ELR (cell line): ENCODE measurements at places on chromosomes 3 and 15.

DNA sequence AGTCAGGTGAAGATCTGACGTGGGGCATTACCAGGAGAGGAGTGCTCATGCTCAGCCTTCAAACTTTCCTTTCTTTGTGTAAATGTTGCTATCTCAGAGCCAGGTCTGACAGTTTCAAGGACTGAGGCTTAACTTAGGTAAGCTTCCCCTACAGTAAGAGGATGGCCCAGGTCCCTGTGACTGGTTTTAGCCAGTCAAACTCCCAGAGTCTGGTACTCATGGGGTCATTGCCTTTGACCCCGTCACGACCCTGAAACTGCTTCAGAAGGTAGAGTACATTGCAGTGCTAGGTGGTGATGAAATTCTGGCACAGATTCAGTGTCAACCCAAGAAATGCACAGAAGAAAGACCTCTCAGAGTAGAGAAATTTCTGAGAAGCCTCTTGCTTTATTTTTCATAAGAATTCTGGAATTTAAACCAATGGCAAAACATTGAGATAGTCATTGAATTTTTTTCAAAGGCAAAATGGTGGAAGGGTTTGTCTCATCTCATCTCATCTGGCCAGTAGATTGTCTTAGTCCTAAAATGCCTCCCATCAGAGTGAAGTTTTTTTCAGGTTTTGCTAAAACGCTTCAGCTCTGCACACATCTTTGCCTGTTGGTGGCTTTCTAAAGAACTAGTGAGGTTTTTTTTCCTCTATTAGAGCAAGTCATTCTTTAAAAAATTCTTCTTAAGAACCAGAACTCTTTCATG is 23.1 kb downstream of the ZBTB38 start:
- DNase-seq, result no peak

DNA sequence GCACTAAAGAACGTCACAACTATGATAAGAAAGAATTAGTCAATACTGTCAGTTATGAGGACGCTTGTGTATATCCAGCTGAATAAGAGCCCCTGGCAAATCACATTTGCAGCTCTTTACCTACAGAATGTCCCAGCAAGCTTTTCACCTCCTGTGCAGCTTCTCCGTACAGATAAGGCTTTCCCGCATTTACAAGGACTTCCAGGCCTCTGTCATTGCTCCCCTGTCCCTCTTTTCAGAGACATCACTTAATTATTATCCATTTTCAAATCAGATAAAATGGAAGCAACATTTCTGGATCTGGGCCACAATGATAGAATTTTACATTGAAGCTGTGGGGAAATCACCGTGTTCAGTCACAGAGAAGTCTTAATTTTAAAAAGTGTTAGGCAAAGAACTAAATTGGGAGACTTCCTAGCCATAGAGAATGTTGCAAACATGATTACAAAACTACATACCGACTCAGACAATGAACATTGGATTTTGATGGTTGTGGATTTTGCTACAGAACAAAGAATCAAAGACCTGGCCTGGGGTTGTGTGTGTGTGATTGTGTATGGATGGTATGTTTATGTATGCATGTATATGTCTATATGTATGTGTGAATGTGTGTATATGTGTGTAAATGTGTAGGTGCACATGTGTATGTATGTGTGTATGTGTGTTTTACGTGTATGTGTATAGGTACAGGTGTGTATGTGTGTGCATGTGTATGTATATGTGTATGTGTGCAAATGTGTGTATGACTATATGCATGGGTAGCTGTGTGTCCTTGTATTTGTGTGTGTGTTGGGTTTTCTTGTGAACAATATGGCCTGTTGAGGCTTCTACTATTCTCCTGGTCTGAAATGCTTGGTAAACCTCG is 41.5 kb downstream of the MGLL start:
- no peak for DNase-seq

DNA sequence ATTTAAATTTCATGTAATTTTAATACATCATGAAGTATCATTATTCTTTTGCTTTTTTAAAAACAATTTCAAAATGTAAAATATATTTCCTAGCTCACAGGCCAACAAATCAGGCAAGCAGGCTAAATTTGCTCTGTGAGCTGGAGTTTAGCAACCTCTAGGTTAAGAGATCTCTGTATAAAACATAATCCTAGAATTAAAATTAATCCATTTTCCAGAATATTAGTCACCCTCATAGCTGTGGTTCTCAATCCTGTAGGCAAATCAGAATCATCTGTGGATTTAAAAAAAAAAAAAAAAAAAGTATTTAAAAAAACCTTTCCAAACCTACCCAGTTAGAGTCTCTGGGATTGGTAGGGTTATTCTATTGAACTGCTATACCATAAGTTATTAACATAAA is 209.7 kb downstream of the MINAR1 start:
- DNase-seq, result no peak

DNA sequence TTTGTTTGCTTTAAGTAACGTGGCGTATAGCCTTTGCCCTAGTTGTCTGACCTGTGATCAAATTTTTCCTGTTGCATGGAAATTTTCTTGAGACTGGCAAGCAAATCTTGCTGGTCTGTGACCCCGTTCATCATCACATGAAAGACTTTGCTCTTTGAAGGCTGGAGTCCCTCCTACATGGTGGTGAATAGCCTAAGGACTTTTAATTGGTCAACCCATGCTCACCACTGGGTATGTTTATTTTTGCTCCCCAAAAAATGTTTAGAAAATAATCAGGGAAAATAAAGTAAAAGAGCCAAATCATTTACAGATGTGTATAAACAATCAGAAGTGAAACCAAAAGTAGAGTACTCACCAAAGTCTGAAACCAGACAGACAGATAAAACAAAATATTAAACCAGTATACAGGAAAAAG is 1075.3 kb upstream of the ALCAM start:
- peak; percentile 66 for DNase-seq

- peak; percentile 19 for DNase-seq
Measured at GRCh38 chr3:10883478-10884234, 67.6 kb downstream of the SLC6A11 start.

DNA sequence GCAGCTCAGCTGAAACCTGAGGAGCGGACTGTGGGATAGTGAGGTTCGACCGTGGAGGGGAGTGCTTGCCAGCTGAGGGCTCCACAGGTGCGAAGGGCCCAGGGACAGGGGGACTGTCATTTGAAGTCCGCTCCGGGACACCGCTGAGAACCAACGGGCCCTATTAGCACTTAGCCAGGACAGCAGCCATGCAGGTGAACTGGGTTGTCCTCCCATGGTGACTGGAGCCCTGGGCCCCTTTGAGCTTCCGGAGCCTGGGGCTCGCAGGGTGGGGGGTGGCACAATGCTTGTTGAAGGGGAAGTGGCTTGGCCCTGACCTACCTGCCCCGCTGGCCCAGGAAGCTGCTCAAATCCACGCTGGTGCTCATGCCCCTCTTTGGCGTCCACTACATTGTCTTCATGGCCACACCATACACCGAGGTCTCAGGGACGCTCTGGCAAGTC is 24.7 kb downstream of the PTH1R start:
- DNase-seq, result no peak

DNA sequence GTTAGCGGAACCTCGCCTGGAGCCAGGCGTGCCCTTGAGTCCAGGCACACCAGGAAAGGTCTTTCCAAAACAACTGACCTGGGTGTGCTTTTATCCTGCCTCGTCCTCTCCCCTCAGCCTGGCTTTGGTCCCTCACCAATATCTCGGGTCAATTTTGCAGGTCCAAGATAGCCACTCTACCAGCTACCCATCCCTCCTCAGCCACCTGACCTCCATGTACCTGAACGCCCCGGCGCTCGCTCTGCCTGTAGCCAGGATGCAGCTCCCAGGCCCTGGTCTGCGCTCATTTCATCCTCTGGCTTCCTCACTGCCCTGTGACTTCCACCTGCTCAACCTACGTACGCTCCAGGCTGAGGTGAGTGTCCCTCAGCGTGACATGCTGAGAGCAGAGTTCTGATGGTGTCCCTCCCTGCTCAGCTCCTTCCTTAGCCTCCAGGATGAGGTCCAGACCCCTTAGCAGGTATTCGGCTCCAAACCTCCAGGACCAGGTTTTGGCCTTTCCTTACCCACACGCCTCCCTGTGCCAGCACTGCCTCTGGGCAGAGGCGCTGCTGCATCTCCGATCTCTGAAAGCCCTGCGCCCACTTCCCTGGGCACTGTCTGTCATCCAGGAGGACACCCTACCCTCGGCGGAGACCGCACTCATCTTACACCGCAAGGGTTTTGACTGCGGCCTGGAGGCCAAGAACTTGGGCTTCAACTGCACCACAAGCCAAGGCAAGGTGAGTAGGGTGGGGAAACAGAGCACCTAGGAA is 14.1 kb downstream of the HDDC3 start:
- DNase-seq, result no peak

DNA sequence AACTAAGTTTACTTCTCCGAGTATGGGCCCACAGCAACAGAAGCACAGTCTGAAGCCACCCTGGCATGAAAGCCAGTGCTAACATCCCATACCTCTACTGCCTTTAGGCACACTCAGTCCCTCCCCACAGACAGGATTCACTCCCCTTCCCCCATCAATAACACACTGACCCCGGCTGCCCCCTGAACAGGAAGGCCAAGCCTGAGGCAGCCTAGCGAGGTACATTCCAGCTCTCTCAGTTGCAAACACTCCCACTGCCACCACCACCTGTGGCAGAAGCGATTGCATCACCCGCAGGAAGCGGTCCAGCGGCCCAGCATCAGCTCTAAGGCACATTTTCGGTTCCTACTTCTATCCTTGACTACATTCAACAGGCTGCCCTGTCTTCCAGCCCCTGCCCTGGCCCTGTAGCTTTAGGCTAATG is 7.0 kb upstream of the BMF start:
- no peak for DNase-seq

DNA sequence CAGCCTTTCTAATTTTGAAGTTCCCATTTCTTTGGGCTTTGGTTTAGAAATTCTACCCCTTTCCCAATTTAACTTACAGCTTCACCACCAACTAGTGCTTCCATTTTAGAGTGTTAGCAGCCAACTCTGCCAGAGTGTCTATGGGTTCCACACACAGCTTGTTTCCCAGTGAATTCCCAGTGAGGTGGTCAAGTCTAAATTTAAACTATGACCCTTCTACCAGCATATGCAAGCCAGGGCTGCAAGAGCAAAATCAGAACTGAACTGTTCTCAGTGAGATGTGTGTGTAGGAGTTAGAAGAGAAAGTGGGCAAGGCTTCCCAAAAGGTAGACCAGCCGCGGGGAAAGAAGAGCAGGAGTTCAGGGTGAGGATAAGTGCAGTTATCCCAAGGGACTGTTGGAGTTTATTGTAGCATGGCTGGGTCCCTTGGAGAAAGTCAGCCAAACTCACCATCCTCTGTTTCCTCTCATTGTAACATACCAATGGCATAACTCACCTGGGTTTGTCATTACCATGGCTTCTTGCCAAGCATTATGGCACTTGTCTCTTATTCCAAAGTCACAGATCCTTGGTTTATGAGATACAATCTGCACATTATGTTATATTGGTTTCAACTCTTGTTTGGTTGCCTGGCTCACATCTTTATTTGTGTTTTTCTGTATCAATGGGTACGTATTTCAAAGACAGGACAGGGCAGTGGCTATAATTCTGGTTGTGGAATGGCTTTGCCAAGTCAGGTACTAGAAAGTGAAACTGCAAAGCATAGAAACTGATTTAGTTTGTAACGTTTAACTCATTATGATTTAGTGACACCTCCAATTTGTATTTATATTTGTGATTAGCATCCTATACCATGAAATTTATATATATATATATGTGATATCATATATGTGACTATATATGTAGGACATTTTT is 130.2 kb upstream of the UMPS start:
- peak; percentile 48 for DNase-seq

DNA sequence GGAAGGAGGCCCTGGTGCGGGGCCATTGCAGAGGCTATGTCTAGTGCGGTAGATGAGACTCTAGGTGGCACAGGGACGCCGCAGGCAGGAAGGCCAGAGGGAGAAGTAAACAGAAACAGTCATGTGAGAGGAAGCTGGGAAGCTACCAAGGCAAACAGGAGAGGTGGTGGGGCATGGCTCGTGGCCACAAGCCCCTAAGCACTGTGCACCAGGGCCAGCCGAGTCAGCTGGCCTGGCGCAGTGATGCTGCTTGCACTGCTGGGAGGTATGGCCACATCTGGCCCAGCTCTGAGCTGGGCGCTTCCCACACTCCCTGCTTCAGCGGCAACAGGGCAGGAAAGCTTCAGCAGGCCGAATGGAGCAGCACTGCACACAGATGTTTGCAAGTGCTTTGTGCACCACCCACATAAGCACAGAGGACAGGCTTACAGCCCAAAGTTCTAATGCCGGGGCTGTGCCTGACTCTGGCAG is 76.6 kb downstream of the SRGAP3 start:
- peak; percentile 9 for DNase-seq

DNA sequence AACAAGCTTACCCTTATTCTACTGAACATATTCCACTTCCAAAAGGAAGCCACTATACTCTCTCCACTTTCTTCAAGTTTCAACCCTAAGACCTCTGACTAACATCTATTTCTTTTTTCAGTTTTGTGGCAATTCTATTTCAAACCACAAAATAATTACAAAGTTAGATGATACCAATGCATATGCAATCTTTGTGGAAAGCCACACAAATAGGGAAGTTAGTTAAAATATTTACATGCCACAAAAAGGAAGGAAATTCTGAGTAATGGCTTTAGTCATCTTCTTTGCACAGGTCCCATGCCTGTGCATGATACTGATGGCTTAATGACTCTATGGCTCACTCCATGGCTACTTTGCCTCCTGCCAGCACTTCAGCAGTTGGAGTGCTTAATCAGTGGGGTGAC is 57.0 kb upstream of the MCTP2 start:
- DNase-seq, result no peak

GRCh38 chr3:25695731-25696420 is 31.2 kb upstream of the TOP2B start:
- DNase-seq, result no peak

- DNase-seq, result no peak
Measured at GRCh38 chr3:79810581-79810980, 42.8 kb upstream of the ROBO1 start.

GRCh38 chr15:41506796-41507341 is 6.8 kb downstream of the LTK start:
- no peak for DNase-seq

GRCh38 chr3:154507727-154508126 is 77.7 kb upstream of the GPR149 start:
- DNase-seq, result no peak

GRCh38 chr3:42678447-42678846 is 6.9 kb upstream of the KLHL40 start:
- DNase-seq, result no peak

DNA sequence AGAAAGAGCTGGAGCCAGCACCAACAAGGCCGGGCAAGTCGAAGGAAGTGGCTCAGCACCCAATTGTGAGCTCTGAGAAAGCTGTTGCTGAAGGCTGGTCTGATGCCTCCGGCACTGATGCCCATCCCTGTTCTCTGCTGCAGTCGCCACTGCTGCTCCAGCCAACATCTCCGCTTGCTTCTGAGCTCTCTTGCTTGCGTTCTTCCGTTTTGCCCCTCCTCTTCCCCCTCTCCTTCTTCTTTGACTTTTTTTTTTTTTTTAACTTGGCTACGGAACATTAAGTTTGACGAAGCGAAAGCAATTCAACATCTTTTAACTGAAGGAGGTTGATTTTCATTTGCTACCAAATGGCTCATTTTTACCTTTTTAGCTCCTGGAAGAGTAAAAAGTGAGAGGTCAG is 442.9 kb downstream of the MCTP2 start:
- DNase-seq, result no peak
